T-helper 17 cell (primary cell): ENCODE measurements at places on chromosomes 1 and 21.

DNA sequence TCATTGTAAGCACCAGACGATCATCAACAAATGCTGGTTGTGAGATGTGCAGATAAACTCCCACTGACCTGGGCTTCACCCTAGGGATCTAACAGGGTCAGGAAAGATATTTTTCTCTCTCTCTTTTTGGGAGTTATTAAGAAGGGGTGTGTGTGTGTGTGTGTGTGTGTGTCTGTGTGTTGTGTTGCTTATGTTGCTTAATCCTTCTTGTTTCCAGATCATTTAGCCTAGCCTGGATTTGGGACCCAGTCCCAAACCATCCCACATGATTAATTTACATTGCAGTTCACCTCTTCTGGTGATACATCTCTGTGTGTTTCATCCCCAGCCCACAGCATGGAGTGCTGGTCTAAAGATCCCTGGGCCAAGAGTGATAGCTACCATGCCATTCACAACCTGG, 122.8 kb upstream of the IPO9 start:
- peaks cover 7% of the 10 kb centered on the region for H3K27me3 ChIP-seq
- peaks cover 5% of the 10 kb centered on the region for H3K4me1 ChIP-seq
- no peak for DNase-seq
- H3K4me3 ChIP-seq, result no peak overlapping the region
- no peak overlapping the region for H3K27ac ChIP-seq

- no peak overlapping the region for H3K4me3 ChIP-seq
- H3K4me1 ChIP-seq, result no peaks in the 10 kb centered on the region
- DNase-seq, result no peak
- H3K36me3 ChIP-seq, result peaks cover 2% of the 10 kb centered on the region
- no peak overlapping the region for H3K27ac ChIP-seq
- no peaks in the 10 kb centered on the region for H3K27me3 ChIP-seq
These were observed 240.2 kb downstream of the SIPA1L2 start for GRCh38 chr1:232389744-232390143.

GRCh38 chr21:37631319-37632117, 264.9 kb downstream of the DYRK1A start:
- no peak overlapping the region for H3K4me3 ChIP-seq
- H3K27ac ChIP-seq, result no peak overlapping the region
- no peak for DNase-seq

DNA sequence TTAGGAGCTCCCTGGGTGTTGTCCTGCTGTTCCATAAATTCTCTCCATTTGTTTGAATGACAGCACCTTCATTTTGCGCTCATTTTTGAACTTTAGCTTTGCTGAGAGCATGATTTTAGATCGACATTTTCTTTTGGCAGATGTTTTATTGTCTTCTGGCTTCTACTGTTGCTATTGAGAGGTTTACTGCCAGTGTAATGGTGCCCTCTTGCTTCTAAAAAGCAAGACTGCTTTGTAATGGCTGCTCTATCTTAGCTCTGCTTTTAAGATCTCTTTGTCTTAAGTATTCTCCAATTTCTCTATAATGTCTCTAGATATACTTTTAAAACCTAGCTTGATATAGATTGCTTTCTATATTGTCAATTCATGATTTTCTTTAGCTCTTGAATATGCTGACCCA, 27.8 kb downstream of the THEM4 start:
- no peaks in the 10 kb centered on the region for H3K27me3 ChIP-seq
- DNase-seq, result no peak
- peak overlapping the region; percentile 74 for H3K27ac ChIP-seq

DNA sequence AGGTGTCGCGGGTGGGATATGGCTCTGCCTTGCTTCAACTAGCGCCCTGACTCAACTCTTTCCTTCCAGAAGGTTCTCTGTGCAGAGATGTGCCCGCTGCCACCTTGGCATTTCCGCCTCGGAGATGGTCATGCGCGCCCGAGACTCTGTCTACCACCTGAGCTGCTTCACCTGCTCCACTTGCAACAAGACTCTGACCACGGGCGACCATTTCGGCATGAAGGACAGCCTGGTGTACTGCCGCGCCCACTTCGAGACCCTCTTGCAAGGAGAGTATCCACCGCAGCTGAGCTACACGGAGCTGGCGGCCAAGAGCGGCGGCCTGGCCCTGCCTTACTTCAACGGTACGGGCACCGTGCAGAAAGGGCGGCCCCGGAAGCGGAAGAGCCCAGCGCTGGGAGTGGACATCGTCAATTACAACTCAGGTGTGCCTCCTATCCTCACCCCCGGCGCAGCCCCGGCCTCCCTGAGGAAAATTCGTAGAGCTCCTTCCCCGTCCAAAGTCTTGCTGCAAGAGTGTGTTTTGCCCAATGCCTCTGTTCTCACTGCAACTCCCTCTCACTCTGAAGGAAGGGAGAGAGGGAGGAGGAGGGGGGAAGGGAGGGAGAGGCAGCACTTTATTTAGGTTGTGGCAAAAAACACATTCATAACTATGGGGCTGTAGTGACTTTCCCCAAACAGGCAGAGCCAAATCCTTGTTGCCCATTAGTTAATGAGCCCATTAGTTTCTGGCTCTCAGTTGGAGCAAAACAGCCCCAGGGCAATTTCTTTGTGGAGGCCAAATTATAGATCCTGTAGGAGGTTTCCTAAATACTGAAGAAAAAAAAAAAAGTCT, 4.3 kb downstream of the LHX9 start:
- peaks cover 30% of the 10 kb centered on the region for H3K4me1 ChIP-seq
- peaks cover 2% of the 10 kb centered on the region for H3K36me3 ChIP-seq
- DNase-seq, result no peak
- peak overlapping the region; percentile 31 for H3K4me3 ChIP-seq
- peaks cover 82% of the 10 kb centered on the region for H3K27me3 ChIP-seq
- H3K27ac ChIP-seq, result peak overlapping the region; percentile 29

DNA sequence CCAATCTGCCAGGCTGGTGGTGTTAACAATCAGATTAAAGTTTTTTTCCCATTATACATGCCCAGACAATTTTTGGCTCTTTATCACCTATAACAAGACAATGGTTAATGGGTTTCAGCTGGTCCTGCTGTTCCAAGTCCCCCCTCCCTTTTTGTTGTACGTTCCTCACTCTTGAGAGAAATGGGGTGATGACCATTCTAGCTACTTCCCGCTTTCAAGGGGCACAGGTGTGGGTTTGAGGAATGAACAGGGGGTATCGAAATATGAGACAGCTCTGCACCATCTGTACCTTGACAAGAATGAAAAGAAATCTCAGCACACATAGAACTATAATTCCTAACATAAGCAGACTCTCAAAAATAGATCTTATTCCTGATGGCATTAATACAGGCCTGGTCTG, 326.8 kb downstream of the PTPRU start:
- no peaks in the 10 kb centered on the region for H3K27me3 ChIP-seq
- DNase-seq, result no peak
- no peaks in the 10 kb centered on the region for H3K36me3 ChIP-seq
- no peak overlapping the region for H3K27ac ChIP-seq
- H3K4me1 ChIP-seq, result no peaks in the 10 kb centered on the region
- no peak overlapping the region for H3K4me3 ChIP-seq

- no peaks in the 10 kb centered on the region for H3K36me3 ChIP-seq
- no peaks in the 10 kb centered on the region for H3K27me3 ChIP-seq
- H3K4me3 ChIP-seq, result no peak overlapping the region
- DNase-seq, result no peak
- no peak overlapping the region for H3K27ac ChIP-seq
These were observed 441.6 kb downstream of the OMA1 start for GRCh38 chr1:58104960-58105359.

DNA sequence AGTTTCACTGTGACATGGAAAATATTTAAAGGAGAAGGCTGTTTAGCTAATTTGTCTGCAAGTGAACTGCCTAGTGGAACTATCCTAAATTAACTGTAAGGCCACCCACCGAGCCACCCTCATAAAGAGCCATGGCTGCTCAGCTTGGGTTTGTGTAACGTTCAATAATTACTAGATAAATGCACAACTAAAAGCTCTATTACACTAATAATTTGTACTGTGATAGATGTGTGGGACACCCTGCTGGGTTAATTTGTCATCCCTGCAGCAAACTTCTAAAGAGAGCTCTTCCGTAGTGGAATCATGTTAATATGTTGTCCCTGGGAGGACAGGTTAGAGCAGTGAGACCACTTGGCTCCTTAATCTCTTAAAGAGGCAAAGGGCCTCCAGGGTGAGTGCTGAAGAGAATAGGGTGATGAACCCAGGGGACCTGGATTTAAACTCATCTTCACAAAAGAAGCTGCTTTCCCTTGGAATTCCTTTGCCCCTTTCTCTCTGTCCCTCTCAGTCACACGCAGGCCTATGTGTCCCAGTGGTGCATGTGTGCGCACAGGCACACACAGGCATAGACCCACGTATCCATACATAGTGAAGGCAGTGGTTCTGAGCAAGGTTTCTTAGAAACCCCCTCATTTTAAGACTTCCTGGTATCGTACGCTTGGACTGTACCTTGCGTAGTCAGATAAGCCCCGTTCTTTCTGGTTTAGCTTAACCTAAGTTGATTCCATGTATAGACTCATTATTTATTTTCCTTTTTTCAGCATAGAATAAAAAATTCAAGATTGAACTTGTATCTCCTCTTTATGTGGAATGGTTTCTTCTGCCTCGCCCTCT, 310.3 kb downstream of the NFIA start:
- H3K36me3 ChIP-seq, result no peaks in the 10 kb centered on the region
- no peak for DNase-seq
- no peak overlapping the region for H3K4me3 ChIP-seq

- no peaks in the 10 kb centered on the region for H3K4me1 ChIP-seq
- peak overlapping the region; percentile 16 for H3K27ac ChIP-seq
- H3K4me3 ChIP-seq, result no peak overlapping the region
These were observed 6.9 kb upstream of the TAS1R2 start for GRCh38 chr1:18866314-18866713.

DNA sequence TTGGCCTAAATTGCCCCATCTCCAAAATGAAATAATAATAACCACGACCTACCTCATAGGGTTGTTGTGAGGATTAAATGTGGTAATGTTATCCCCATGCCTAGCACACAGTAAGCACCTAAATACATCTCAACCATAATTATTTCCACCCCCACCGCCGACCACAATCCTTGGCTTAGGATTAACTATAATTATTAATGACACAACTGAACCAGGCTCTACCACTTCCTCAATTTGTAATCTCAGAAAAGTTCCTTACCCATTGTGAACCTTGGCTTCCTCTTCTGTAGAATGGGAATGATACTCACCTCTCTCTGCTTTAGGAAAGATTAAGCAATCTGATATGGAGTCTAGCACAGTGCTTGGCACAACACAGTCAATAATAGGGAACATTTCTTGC, 44.3 kb upstream of the TACSTD2 start:
- H3K27ac ChIP-seq, result no peak overlapping the region
- peaks cover 2% of the 10 kb centered on the region for H3K36me3 ChIP-seq
- H3K4me3 ChIP-seq, result no peak overlapping the region
- peaks cover 44% of the 10 kb centered on the region for H3K27me3 ChIP-seq
- no peak for DNase-seq

GRCh38 chr1:15541231-15541792, 14.7 kb downstream of the DNAJC16 start:
- H3K36me3 ChIP-seq, result peaks cover 13% of the 10 kb centered on the region
- H3K4me1 ChIP-seq, result peaks cover 15% of the 10 kb centered on the region
- peak overlapping the region; percentile 32 for H3K27ac ChIP-seq
- no peak overlapping the region for H3K4me3 ChIP-seq
- DNase-seq, result no peak
- no peaks in the 10 kb centered on the region for H3K27me3 ChIP-seq

GRCh38 chr1:227261501-227261900, 56.8 kb downstream of the CDC42BPA start:
- no peak for DNase-seq
- no peaks in the 10 kb centered on the region for H3K36me3 ChIP-seq
- peaks cover 15% of the 10 kb centered on the region for H3K27me3 ChIP-seq

- no peaks in the 10 kb centered on the region for H3K36me3 ChIP-seq
- no peak overlapping the region for H3K4me3 ChIP-seq
- H3K27ac ChIP-seq, result no peak overlapping the region
- H3K4me1 ChIP-seq, result no peaks in the 10 kb centered on the region
- DNase-seq, result no peak
- peaks cover 8% of the 10 kb centered on the region for H3K27me3 ChIP-seq
These were observed 317.1 kb upstream of the KAZN start for GRCh38 chr1:14281412-14281811.

GRCh38 chr1:60890664-60891063, 191.7 kb upstream of the NFIA start:
- peaks cover 57% of the 10 kb centered on the region for H3K27me3 ChIP-seq
- no peak for DNase-seq
- no peaks in the 10 kb centered on the region for H3K4me1 ChIP-seq
- no peak overlapping the region for H3K4me3 ChIP-seq

GRCh38 chr1:173410794-173411236, 66.3 kb upstream of the PRDX6 start:
- peaks cover 31% of the 10 kb centered on the region for H3K4me1 ChIP-seq
- H3K4me3 ChIP-seq, result no peak overlapping the region
- H3K27me3 ChIP-seq, result no peaks in the 10 kb centered on the region
- peak overlapping the region; percentile 77 for H3K27ac ChIP-seq
